Trophoblast cell (in vitro differentiated cells and primary cell): ENCODE measurements at places on chromosomes 13 and 19.
A peak's percentile ranks its signal among the peaks of the same experiment; 100 is the strongest.

GRCh38 chr13:49409008-49409407, 34.9 kb downstream of the CAB39L start:
- no peak for DNase-seq

GRCh38 chr13:75739244-75739868, 103.2 kb downstream of the LMO7 start:
- DNase-seq, result no peak

DNA sequence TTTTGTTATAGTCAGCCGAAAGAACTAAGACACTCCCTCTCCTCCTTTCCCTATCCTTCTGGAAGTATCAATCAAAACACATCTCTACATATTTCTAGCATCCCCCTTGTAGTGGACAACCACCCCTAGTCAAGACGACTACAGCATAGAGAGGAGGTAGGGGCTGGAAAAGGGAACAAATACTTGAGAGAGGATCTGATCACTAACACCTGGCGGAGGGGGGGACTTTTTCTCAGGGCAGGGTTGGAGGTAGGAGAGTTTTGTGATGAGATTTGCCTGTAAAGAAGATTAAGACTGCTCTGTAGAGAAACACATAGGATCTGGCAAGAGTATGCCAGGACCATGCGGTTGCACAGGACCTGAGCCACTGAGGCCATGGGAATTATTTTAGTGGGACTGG, 208.1 kb downstream of the SHISA2 start:
- no peak for DNase-seq

GRCh38 chr19:12052091-12052496, 667 bp downstream of the ZNF878 start:
- DNase-seq, result peak; percentile 77

DNA sequence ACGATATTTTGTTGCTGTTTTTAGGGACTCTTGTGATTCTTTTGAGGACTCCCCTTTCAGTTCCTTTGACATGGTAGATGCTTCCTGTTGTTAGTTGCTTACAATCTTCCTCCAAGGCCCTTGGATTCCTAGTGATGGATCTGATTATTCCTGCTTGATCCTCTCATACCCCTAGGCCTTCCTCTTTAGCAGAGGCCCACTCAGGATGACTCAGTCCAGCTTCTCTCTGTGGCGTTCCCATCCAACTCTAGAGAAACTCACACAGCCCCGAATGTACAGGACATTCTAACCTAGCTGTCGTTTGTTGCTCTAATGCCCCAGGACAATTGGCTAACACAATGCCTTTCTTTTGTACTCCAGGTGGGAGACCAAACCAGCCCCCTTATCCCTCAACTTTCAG, 191.4 kb downstream of the POSTN start:
- DNase-seq, result no peak

DNA sequence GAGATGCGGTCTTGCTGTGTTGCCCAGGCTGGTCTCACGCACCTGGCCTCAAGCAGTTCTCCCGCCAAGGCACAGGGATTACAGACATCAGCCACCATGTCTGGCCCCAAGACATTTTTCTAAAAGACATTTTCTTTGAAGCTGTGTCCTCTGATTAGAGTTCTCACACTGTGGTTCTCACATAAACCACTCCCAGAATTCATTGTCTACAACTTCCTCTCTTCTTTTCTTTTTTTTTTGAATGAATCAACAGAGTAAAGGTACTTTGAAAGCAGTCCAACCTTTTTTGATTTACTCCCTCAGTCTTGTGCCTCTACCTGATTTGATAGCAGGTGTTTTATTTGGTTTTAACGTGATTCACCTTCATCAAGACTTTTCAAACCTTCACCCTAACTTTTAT, 14.3 kb upstream of the SHD start:
- DNase-seq, result no peak

- DNase-seq, result no peak
Observed at GRCh38 chr13:74669149-74669548, 534.9 kb upstream of the KLF12 start.
